ENCODE measurements at places on chromosomes 3 and 15. TPM values are rescaled to one million over a fixed set of nuclear protein-coding genes. Genes with fewer than 3 reads are reported as not detected.
A peak's percentile ranks its signal among the peaks of the same experiment; 100 is the strongest.

The SELENOS gene
- 39.9 TPM for total RNA-seq

The OR4F15 gene
- not detected for total RNA-seq

The C2CD4A gene
- not detected for total RNA-seq

The STRIT1 gene
- not detected for total RNA-seq

The CASR gene
- 0.03 TPM for total RNA-seq

The ZPLD1 gene
- total RNA-seq, result not detected

The TMEM108 gene
- not detected for total RNA-seq

The INTS14 gene
- total RNA-seq, result 36.4 TPM

The ABTB1 gene
- total RNA-seq, result 175 TPM

GRCh38 chr3:10025205-10026083 is 793 bp upstream of the FANCD2 start:
- H3K4me3 ChIP-seq, result peak overlapping the region; percentile 93
- H3K4me1 ChIP-seq, result peaks cover 12% of the 10 kb centered on the region
- H3K27me3 ChIP-seq, result no peaks in the 10 kb centered on the region
- H3K36me3 ChIP-seq, result peaks cover 18% of the 10 kb centered on the region

DNA sequence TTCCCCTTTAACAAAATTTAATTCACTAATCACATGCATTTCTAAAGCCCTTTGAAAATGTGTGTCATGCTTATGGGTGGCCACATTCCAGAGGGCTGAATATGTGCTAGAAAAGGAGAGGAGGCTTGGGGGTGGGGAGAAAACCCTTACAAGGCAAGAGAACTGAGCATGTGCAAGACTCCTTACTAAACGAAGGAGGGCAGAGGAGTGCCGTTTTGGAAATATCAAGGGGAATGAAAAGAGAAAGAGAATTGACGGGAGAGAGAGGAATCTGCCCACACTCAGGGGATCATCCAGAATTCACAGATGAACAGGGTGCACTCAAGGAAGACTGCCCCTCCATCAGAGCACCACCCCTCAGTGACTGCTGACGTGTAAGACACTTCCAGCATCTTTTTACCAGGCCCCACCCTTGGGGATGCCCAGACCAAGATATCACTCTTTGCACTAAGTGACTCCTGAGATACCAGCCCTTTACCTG is 37.9 kb upstream of the TSC22D2 start:
- no peaks in the 10 kb centered on the region for H3K4me1 ChIP-seq
- no peaks in the 10 kb centered on the region for H3K27me3 ChIP-seq
- no peak overlapping the region for H3K4me3 ChIP-seq
- no peak for DNase-seq

- H3K36me3 ChIP-seq, result no peaks in the 10 kb centered on the region
- DNase-seq, result no peak
- no peaks in the 10 kb centered on the region for H3K4me1 ChIP-seq
- no peak overlapping the region for H3K27ac ChIP-seq
- H3K27me3 ChIP-seq, result no peaks in the 10 kb centered on the region
These were observed 315.5 kb downstream of the FHIT start for GRCh38 chr3:60935709-60936108.

DNA sequence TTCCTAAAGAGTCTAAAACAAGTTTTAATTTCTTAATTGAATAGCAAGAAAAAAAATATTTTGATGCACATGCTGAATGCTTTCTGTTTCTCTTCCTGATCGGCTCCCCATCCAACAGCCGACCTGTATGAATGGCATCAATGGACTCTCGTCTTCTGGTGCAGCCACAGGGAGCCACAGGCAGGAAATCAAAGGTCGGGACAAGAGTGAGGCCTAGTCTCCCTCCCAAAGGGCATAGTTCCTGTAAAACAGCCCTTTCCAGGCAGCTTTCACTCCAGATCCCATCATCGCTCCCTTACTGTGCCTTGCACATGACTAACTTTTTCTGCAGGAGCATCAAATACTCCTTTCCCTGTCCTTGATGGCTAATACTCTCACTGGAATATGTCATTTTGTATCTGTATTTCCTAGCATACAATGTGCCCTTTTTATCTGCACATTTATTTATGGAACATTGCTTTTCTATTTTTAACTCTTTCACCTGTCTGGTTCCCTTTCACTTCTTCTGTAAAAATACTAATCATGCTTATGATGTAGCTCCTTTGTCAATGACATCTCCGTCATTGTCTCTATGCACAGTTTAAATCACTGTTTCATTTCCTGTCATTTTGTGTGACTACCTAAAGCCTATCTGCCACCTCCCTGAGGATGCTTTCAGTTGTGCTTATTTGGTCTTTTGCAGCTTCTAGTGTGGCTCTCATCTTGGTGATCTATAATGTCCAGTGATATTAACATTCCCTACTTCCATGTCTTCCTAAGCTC is 326.2 kb downstream of the CTNNB1 start:
- no peaks in the 10 kb centered on the region for H3K4me1 ChIP-seq
- no peak overlapping the region for H3K27ac ChIP-seq
- H3K36me3 ChIP-seq, result no peaks in the 10 kb centered on the region
- H3K27me3 ChIP-seq, result no peaks in the 10 kb centered on the region
- H3K4me3 ChIP-seq, result no peak overlapping the region

DNA sequence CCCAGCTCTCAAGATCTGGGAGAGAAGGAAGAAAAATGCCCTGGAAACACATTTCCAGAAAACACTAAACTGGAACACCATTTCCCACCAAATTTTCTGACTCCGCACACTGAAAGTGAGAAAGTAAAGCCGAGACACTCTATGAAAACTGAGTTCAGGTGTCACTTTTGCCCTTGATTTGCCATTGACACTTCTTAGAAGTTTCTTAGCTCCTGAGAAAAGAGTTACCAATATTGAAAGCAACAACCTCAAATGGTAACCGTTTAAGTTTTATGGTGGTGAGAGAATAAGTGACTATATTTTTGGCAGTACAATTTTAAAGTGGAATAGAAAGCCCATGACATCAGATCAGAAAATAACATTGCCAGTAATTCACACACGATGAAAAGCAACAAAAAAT is 39.0 kb downstream of the CD86 start:
- peaks cover 2% of the 10 kb centered on the region for H3K27me3 ChIP-seq
- no peak overlapping the region for H3K4me3 ChIP-seq
- no peaks in the 10 kb centered on the region for H3K36me3 ChIP-seq
- H3K27ac ChIP-seq, result no peak overlapping the region
- peaks cover 4% of the 10 kb centered on the region for H3K4me1 ChIP-seq

- no peak overlapping the region for H3K27ac ChIP-seq
- H3K27me3 ChIP-seq, result no peaks in the 10 kb centered on the region
- no peak for DNase-seq
- no peaks in the 10 kb centered on the region for H3K4me1 ChIP-seq
- no peak overlapping the region for H3K4me3 ChIP-seq
- no peaks in the 10 kb centered on the region for H3K36me3 ChIP-seq
These were observed 391.2 kb upstream of the NECTIN3 start for GRCh38 chr3:110680450-110680849.

- no peaks in the 10 kb centered on the region for H3K27me3 ChIP-seq
- no peak overlapping the region for H3K27ac ChIP-seq
- H3K4me1 ChIP-seq, result no peaks in the 10 kb centered on the region
- no peak overlapping the region for H3K4me3 ChIP-seq
- DNase-seq, result no peak
- H3K36me3 ChIP-seq, result no peaks in the 10 kb centered on the region
These were observed 116.1 kb upstream of the PLXND1 start for GRCh38 chr3:129722527-129722926.

- H3K4me1 ChIP-seq, result no peaks in the 10 kb centered on the region
- DNase-seq, result no peak
- no peak overlapping the region for H3K27ac ChIP-seq
- H3K27me3 ChIP-seq, result no peaks in the 10 kb centered on the region
- no peaks in the 10 kb centered on the region for H3K36me3 ChIP-seq
These were observed 12.3 kb upstream of the BDH1 start for GRCh38 chr3:197567904-197568681.

- peaks cover 16% of the 10 kb centered on the region for H3K36me3 ChIP-seq
- no peak for DNase-seq
- no peak overlapping the region for H3K27ac ChIP-seq
- no peaks in the 10 kb centered on the region for H3K27me3 ChIP-seq
These were observed 38.7 kb downstream of the GOLGA6A start for GRCh38 chr15:74043425-74044266.

- no peak for DNase-seq
- no peak overlapping the region for H3K4me3 ChIP-seq
- peaks cover 4% of the 10 kb centered on the region for H3K27me3 ChIP-seq
- no peaks in the 10 kb centered on the region for H3K4me1 ChIP-seq
- H3K36me3 ChIP-seq, result no peaks in the 10 kb centered on the region
These were observed 62.3 kb upstream of the TNFAIP8L3 start for GRCh38 chr15:51156957-51157356.

GRCh38 chr3:32240159-32240545 is 1.7 kb downstream of the CMTM8 start:
- DNase-seq, result peak; percentile 30
- no peaks in the 10 kb centered on the region for H3K36me3 ChIP-seq
- H3K4me3 ChIP-seq, result peak overlapping the region; percentile 78
- H3K27ac ChIP-seq, result no peak overlapping the region
- H3K4me1 ChIP-seq, result peaks cover 22% of the 10 kb centered on the region

- no peaks in the 10 kb centered on the region for H3K36me3 ChIP-seq
- no peaks in the 10 kb centered on the region for H3K27me3 ChIP-seq
- no peak for DNase-seq
- H3K4me3 ChIP-seq, result no peak overlapping the region
- no peak overlapping the region for H3K27ac ChIP-seq
These were observed 38.3 kb downstream of the SCAPER start for GRCh38 chr15:76866716-76867321.

GRCh38 chr15:98002866-98003265 is 42.4 kb downstream of the ARRDC4 start:
- no peaks in the 10 kb centered on the region for H3K4me1 ChIP-seq
- peaks cover 7% of the 10 kb centered on the region for H3K27me3 ChIP-seq
- H3K27ac ChIP-seq, result no peak overlapping the region
- no peaks in the 10 kb centered on the region for H3K36me3 ChIP-seq
- no peak for DNase-seq

GRCh38 chr3:51591231-51591630 is 52.7 kb downstream of the RAD54L2 start:
- H3K4me3 ChIP-seq, result no peak overlapping the region
- H3K4me1 ChIP-seq, result no peaks in the 10 kb centered on the region
- H3K27ac ChIP-seq, result no peak overlapping the region

- no peaks in the 10 kb centered on the region for H3K27me3 ChIP-seq
- no peaks in the 10 kb centered on the region for H3K36me3 ChIP-seq
- DNase-seq, result no peak
- H3K27ac ChIP-seq, result no peak overlapping the region
- no peak overlapping the region for H3K4me3 ChIP-seq
These were observed 370.6 kb upstream of the NAALADL2 start for GRCh38 chr3:174488527-174488926.

- H3K36me3 ChIP-seq, result no peaks in the 10 kb centered on the region
- H3K27ac ChIP-seq, result no peak overlapping the region
- H3K27me3 ChIP-seq, result peaks cover 26% of the 10 kb centered on the region
- no peak overlapping the region for H3K4me3 ChIP-seq
These were observed 224.1 kb upstream of the TPRG1 start for GRCh38 chr3:188947401-188948280.

- H3K36me3 ChIP-seq, result no peaks in the 10 kb centered on the region
- no peak for DNase-seq
- H3K4me1 ChIP-seq, result peaks cover 11% of the 10 kb centered on the region
- H3K4me3 ChIP-seq, result no peak overlapping the region
- peaks cover 14% of the 10 kb centered on the region for H3K27me3 ChIP-seq
These were observed 16.5 kb downstream of the DUSP7 start for GRCh38 chr3:52039846-52040245.

- peaks cover 2% of the 10 kb centered on the region for H3K4me1 ChIP-seq
- H3K27ac ChIP-seq, result no peak overlapping the region
- no peak for DNase-seq
- H3K27me3 ChIP-seq, result no peaks in the 10 kb centered on the region
- no peaks in the 10 kb centered on the region for H3K36me3 ChIP-seq
These were observed 18.2 kb upstream of the CEMIP start for GRCh38 chr15:80760960-80761359.

GRCh38 chr3:194750491-194750828 is 64.8 kb downstream of the FAM43A start:
- no peaks in the 10 kb centered on the region for H3K36me3 ChIP-seq
- peaks cover 18% of the 10 kb centered on the region for H3K27me3 ChIP-seq
- H3K4me3 ChIP-seq, result no peak overlapping the region
- H3K4me1 ChIP-seq, result no peaks in the 10 kb centered on the region

DNA sequence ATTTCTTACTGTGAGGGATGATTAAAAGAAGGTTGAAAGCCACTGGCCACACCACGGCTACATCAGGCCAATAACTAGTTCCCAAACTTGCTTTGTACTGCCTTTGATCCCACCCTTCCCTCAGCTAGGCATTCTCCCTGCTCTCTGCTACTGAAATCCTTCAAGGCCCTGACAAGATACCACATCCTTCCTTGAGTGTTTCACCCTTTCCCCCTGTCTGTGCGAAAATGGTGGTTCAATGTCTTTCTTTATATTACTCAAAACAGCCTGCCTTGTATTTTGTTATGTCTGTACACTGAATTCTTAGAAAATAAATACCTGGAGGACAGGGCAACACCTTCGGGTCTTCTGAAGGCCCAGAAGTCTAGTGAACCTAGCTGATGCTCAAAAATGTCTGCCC is 932 bp upstream of the VPS8 start:
- H3K4me1 ChIP-seq, result peaks cover 22% of the 10 kb centered on the region
- no peak overlapping the region for H3K4me3 ChIP-seq
- no peak for DNase-seq
- H3K27me3 ChIP-seq, result no peaks in the 10 kb centered on the region

DNA sequence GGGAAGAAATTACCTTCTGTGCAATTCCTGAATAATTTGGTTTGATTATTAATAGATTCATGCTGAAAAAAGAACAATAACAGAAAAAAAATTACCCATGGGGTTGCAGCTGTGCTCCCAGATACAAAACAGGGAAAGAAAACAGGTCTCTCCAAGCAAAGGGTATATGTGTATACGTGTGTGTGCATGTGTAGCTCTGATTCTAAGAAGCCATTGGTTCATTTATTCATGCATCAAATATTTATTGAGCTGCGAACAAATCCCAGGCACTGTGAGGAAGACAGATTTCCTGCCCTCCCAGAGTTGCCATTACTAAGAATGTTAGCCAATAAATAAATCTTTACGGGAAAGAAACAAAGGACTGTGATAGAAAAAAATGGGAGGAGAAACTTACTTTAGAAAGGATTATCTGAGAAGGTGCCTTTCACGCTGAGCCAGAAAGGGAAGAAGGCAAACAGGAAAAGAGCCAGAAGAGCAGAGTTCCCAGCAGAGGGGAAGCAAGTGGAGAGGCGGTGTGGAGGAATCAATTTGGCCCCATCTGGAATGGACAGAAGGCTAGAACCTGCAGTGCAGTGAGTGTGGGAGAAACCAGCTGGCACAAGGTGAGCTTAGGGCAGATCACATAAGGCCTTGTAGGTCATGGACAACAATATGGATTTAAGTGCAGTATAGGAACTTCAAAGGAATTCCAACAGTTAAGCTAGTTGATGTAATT is 20.7 kb downstream of the CHL1 start:
- H3K36me3 ChIP-seq, result no peaks in the 10 kb centered on the region
- no peak overlapping the region for H3K27ac ChIP-seq
- no peaks in the 10 kb centered on the region for H3K27me3 ChIP-seq
- DNase-seq, result no peak
- H3K4me1 ChIP-seq, result no peaks in the 10 kb centered on the region

DNA sequence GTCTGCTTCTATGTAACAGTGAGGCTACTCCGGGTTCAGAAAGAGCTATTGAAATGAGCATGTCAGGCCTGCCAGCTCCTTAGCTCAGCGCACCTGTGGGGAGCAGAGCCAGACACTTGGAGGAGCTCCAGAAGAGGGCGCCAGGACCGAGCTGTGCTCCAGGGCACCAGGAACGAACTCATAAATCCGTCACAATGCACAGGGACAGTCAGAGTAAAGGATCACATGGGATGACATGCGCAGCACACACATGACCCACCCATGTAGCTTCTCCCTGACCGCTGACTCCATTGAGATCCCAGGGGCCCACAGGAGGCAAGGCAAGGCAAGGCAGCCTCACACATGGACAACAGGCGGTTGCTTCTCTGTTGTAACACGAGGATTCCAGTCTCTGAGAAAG is 26.0 kb upstream of the GNB5 start:
- no peak overlapping the region for H3K4me3 ChIP-seq
- DNase-seq, result no peak
- H3K4me1 ChIP-seq, result peaks cover 13% of the 10 kb centered on the region
- no peaks in the 10 kb centered on the region for H3K36me3 ChIP-seq
